ENCODE measurements at places on chromosomes 12 and 14.

GRCh38 chr12:59086126-59086525 lies 165.8 kb upstream of the LRIG3 start:
- DNase-seq, result no peak

- DNase-seq, result no peak
These were observed 3.9 kb downstream of the SLC38A2 start for GRCh38 chr12:46368684-46369083.

- DNase-seq, result no peak
These were observed 18.6 kb upstream of the PLEKHG3 start for GRCh38 chr14:64685371-64686281.

GRCh38 chr12:4148418-4149056 lies 125.0 kb upstream of the CCND2 start:
- no peak for DNase-seq

GRCh38 chr14:100434911-100435438 lies 111.8 kb downstream of the SLC25A47 start:
- no peak for DNase-seq

All from fibroblast of upper back skin (primary cell).